ENCODE measurements at places on chromosomes 7 and 10. TPM values are rescaled to one million over a fixed set of nuclear protein-coding genes. Genes with fewer than 3 reads are reported as not detected.

FZD1 gene
- 38.5 TPM for total RNA-seq

ANKRD61 gene
- total RNA-seq: not detected

RBP3 gene
- not detected for total RNA-seq

CYP3A5 gene
- not detected for total RNA-seq

KCNH2 gene
- 0.65 TPM for total RNA-seq

VTI1A gene
- 43.1 TPM for total RNA-seq

OR13A1 gene
- not detected for total RNA-seq

CYP2C19 gene
- total RNA-seq: not detected

PILRA gene
- 21.5 TPM for total RNA-seq

TAS2R5 gene
- total RNA-seq: 5.0 TPM

GPRIN2 gene
- total RNA-seq: 1.2 TPM

IFIT1 gene
- 17.9 TPM for total RNA-seq

PLXNA4 gene
- 30.1 TPM for total RNA-seq

ADCYAP1R1 gene
- 6.1 TPM for total RNA-seq

SNX10 gene
- 4.5 TPM for total RNA-seq

CYP3A7 gene
- total RNA-seq: not detected

PDLIM1 gene
- total RNA-seq: 273 TPM

CREB3L2 gene
- total RNA-seq: 165 TPM

SYT15 gene
- total RNA-seq: 24.8 TPM

GRM3 gene
- not detected for total RNA-seq

THNSL1 gene
- 1.2 TPM for total RNA-seq

DIP2C gene
- total RNA-seq: 40.2 TPM

OR2AE1 gene
- not detected for total RNA-seq

TMEM140 gene
- 12.0 TPM for total RNA-seq

CBX3 gene
- total RNA-seq: 74.8 TPM

FXYD4 gene
- total RNA-seq: not detected

SFXN2 gene
- 8.3 TPM for total RNA-seq

AKR1C8 gene
- total RNA-seq: not detected

KCP gene
- 6.1 TPM for total RNA-seq

CPA1 gene
- total RNA-seq: 5.9 TPM
